AG09309 (cell line): ENCODE measurements at places on chromosomes 1 and 21.

DNA sequence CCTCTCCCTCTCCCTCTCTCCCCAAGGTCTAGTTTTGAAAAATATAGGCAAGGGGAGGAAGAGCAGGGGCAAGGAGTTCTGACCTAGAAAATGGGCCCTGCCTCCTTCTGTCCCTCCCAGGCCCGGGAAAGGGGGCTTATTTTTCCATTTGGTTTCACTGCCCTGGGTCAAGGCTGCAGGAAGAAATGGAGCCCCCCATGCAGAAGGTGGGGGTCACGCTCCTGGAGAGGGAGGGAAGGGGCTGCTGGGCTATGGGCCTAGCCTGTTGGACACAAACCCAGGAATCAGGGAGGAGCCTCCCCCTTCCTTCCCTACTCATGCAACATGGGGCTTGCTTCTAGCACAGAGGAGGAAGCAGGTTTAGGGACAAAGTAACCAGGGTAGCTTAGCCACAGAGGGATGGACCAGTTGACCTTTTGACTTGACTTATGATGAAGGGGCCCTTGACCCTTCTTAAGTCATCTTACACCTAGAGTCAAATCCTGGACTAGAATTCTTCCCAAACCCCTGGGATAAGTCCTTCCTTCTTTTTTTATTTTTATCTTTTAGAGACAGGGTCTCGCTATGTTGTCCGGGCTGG is 70.4 kb upstream of the SSBP3 start:
- DNase-seq = no peak

GRCh38 chr21:32713726-32714125 is 14.1 kb downstream of the SYNJ1 start:
- DNase-seq = no peak

DNA sequence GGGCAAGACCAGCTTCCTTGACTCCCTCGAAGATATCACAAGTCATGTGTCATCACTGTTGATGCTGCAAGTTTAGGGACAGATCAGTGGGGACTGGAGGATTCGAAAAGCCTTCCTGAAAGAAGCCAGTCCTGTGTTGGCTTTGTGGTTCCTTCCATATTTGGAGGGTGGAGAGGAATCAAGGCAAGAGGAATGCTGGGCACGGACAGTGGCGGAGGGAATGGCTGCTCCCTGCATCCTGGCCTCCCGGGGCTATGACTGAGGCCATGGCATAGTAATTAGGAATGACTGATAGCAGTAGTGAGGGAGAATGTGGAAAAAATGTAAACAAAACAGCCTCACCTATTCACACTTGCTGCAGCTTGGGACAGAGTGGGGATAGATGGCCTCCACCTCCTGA is 36.4 kb downstream of the VANGL1 start:
- DNase-seq = no peak

DNA sequence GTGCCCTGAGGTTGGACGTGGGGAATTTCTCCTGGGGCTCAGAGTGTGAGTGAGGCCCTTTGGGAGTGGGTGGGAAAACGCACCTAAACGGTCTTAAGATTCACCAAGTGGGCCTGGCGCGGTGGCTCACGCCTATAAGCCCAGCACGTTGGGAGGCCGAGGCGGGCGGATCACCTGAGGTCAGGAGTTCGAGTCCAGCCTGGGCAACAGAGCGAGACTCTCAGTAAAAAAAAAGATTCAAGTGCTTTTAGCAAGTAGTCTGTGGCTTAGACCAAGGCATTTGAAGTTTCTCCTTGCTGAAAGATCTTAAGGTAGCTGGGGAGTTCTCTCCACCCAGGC is 1.4 kb downstream of the RPS8 start:
- DNase-seq = no peak

DNA sequence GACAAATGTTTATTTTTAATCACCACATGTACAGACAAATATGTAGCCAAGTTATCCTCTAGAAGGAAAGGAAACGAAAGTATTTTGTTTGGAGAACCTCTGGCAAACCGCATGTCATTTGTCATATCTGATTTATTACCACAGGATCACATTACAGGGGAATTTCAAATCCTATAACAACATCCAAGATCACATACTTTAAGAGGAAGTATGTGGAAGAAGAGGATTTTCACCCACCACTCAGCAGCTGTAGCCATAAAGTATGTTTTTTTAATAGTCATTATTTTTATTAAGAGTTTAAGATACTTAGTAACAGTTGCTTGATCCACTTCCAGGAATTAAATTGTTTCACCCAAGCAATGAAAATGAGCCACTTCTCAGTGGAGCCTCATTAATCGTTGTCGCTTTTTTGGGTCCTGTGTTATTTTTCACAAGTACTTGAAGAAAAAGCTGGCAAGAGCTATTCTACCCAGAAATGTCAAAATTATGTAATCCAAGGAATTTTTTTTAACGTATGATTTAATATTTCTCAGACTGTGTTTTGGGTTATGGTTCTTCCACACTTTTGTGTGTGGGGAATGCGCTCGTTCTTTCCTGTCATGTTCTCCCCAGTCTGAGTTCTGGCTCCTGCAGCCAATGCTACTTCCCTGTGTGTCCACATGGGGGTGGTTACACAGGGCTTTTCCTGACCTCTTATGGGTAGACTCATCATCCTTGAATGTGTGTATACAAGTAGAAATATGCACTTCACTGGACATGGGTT is 6.9 kb downstream of the SERTAD4 start:
- DNase-seq = peak; percentile 57

GRCh38 chr1:193909406-193910082 is 723.1 kb upstream of the B3GALT2 start:
- DNase-seq = no peak

GRCh38 chr1:184889902-184890301 is 84.4 kb downstream of the NIBAN1 start:
- DNase-seq = no peak

DNA sequence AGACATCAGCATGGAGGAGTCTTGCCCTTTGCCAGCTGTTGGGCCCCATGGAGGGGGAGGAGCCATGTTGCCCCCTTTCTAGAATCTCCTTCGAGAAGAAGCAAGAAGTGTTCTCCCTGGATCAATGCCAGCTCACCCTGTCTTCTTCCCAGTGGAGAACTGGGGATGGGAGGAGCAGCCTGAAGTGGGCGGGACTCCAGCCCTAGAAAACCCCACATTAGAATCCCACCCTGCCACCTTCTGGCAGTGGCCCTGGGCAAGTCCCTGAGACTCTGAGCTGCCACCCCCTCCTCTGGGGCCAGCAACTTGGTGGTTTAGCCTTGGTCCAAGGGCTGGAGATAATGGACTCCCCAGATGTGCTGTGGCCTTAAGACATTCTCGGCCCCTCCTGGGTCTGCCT is 51.7 kb downstream of the PAX7 start:
- no peak for DNase-seq

DNA sequence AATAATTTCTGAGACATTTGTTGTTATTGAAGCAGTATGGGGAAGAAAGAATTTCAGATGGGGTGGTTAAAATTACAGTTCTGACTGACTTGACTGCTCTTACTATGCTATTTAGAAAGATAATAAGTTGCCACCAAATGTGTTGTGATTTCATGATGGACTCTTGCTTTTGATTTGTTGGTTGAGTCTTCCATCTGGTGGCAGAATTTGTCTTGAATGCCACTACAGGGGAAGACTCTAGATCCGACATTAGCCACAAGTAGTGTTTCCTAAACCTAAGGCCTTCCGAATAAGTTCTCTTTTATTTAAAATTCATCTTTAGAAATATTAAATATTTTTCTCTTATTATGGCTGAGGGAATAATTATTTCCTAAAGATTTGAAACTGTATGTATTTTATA is 190.9 kb upstream of the ADGRL4 start:
- DNase-seq = no peak

GRCh38 chr1:185562461-185563359 is 171.5 kb upstream of the HMCN1 start:
- DNase-seq = no peak

- DNase-seq = no peak
Observed at GRCh38 chr1:46467183-46467504, 22.5 kb upstream of the DMBX1 start.

GRCh38 chr21:42466700-42467099 is 29.3 kb downstream of the RSPH1 start:
- DNase-seq = no peak

DNA sequence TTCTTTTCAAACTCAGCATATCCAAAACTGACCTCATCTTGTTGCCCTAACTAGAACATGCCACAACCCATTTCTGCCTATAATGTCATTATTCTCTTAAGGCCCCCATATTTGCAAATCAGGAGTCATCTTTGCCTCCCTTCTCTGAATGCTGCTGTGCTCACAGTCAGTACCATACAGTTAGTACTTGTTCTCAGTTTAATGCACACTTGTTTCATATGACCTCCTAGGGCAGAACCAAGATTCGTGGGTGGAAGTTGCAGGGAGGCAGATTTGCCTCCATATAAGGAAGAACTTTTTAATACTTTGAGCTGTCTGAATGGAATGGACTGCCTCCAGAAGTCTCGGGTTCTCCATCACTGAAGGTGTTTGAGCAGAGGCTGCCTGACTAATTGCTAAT is 9.2 kb downstream of the CAP1 start:
- no peak for DNase-seq

DNA sequence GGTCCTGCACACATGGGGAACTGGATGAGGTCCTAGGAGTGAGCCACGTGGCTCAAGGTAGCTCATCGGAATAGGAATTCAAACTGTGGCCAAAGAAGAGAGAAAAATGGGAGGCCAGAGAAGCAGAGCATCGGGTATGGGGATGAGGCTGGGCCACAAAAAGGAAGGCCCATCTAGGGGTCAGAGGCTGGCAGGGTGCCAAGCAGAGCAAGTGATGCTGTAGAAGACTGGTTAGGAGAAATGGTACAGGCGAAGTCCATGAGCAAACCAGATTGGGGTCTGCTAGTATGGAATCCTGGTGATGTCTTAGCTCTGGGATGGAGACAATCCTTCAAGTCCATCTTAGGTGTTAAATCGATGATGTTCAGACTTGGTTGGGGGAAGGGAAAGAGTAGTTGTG is 68.0 kb downstream of the TEX35 start:
- no peak for DNase-seq

DNA sequence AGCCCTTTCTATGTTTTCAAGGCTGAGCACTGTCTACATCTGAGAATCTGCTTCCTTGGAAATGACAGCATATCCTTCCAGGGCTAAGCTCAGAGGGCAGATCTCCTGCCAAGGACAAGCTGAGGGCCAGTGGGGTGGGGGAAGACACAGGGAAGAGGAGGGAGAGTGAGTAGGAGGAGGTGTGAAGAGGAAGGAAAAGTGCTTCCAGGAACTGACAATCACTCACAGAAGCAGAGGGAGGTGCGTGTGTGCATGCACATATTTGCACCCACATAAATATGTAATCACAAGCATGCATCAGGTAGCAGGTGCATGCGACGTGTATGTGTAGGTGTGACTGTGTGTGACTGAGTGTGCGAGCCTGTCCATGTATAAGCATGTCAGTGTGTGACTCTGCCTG is 43.7 kb upstream of the SCMH1 start:
- no peak for DNase-seq

- no peak for DNase-seq
Observed at GRCh38 chr21:44312089-44312488, 12.2 kb downstream of the PFKL start.

- no peak for DNase-seq
Observed at GRCh38 chr1:21082073-21082472, 94.6 kb downstream of the EIF4G3 start.

GRCh38 chr1:106986603-106987002 is 69.9 kb upstream of the PRMT6 start:
- DNase-seq = no peak
